DMS153 (cell line): ENCODE measurements at places on chromosomes 1 and 21.

- peak; percentile 34 for DNase-seq
Observed at GRCh38 chr1:204255225-204255624, 41.4 kb upstream of the GOLT1A start.

DNA sequence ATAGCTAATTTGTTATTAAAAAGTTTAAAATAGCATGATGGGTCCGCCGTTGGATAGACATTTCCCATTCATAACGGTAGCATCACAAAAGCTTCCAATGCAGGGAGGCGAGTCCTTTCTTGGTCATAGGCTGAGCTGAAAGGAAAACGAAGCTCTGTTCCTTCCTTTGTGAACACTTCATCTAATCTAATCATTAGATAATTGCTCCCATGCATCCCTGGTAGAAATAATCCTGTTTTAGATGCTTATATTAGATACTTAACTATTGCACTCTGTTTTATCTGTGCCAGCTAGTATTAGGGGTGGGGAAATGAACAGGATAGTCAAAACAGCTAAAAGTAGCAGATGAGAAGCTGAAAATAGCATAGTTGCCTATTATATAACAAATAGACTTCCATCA, 215.0 kb downstream of the SLC35F3 start:
- DNase-seq = no peak

DNA sequence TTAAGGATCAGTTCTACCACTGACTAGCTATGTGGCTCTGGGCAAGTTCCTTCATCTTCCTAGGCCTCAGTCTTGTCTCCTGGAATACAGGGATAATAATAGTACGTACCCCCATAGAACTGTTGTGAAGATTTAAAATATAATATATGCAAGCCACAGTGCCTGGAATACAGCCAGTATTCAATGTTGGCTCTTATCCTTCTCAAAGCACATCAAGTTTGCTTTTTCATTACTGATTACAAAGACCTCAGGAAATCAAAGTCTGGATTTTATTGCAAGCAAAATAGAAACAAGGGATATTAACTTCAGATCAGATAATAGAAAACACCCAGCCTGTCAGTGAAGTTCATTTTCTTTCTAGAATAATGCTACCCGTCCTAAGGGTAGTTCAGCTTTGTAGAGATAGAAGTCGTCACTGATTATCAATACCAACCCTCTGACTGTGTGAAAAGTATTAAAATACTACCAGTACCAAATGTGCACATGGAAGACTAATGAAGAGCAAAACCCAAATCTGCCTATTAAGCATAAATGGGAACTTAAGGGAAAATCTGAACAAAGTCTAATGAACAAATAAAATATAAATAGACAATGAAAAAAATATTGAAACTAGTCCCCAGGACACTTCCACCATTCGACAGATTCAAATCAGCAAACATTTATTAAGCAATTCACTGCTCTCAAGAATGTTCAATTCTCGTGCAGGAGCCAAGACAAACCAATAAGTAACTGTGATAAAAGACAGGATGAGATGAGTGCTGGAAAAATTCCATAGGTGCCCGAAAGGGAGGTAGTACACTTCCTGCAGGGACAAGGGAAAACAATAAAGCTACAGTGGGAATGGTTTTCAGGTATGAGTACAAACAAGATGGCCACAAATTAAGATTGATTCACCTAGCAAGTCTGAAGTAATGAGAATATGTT, 206.2 kb downstream of the SMYD3 start:
- DNase-seq = no peak

DNA sequence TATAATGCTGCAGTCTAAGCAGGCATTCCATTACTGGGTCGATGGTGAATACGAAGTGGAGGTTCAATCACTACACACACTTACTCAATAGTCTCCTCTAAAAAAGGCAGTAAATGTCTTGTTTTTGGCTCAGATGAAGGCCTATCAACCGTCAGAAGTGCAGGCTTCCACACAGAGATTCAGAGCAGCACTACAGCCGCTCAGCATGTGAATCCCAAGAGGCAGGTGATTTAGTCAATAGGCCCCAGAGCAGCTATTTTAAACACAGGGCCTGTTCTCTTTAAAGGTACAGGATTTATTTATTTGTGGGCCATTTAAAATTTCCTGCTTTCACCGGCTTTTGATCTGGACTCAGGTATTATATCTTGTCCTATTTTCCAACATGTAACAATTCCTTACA, 293.7 kb downstream of the RGS7 start:
- peak; percentile 29 for DNase-seq

DNA sequence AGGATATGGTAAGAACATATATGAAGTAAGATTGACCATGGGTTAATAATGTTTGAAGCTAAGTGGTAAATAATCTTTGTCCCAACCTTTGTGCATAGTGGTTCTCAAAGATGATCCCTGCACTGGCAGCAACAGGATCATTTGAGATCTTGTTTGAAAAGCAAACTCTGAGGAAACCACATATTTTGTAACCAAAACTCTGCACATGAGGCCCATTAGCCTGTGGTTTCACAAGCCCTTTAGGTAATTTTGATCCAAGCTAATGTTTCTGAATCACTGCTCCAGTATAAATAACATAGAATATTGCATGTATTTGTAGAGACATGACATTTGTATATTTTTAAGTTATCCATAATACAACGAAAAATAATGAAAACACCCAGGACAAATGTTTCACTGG, 147.9 kb upstream of the RGS18 start:
- DNase-seq = no peak

- DNase-seq = no peak
Observed at GRCh38 chr1:246262281-246262680, 244.8 kb downstream of the SMYD3 start.

DNA sequence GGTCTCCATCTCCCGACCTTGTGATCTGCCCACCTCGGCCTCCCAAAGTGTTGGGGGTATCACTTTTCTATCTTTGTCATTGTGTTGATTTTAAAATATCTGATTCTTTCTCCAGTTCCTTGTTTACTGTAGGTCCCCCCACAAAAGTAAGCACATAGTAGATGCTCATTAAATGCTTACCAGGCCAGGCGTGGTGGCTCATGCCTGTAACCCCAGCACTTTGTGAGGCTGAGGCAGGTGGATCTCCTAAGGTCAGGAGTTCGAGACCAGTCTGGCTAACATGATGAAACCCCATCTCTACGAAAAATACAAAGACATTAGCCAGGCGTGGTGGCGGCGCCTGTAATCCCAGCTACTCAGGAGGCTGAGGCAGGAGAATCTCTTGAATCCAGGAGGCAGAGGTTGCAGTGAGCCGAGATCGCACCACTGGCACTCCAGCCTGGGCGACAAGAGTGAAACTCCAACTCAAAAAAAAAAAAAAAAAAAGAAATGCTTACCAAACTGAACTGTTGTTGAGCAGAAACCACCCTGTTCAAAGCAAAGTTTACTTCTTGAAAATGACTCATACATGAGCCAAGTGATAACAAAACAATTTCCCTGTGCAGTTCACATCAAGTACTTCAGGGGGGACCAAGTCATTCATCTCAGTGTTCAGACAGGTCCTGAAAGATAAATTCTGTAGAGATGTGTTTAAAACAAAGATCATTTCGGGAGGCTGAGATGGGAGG, 24.3 kb upstream of the NID1 start:
- no peak for DNase-seq

- no peak for DNase-seq
Observed at GRCh38 chr1:118445156-118445555, 260.1 kb upstream of the SPAG17 start.

DNA sequence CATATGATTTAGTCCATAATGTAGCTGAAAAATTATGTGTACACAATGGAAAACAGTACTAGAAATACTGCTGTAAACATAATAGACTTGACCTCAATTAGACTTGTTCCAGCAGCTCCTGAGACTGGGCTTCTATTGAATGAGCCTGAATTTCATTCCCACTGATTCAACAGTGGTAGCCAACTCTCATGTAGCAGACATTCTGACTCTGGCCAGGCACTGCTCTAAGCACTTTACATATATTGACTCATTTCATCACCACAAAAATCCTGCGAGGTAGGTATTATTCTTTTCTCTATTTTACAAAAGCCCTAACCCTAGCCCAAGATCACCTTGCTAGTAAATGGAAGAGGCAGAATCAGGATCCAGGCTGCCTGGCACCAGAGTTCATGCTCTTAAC, 12.8 kb upstream of the CTSS start:
- DNase-seq = peak; percentile 65

DNA sequence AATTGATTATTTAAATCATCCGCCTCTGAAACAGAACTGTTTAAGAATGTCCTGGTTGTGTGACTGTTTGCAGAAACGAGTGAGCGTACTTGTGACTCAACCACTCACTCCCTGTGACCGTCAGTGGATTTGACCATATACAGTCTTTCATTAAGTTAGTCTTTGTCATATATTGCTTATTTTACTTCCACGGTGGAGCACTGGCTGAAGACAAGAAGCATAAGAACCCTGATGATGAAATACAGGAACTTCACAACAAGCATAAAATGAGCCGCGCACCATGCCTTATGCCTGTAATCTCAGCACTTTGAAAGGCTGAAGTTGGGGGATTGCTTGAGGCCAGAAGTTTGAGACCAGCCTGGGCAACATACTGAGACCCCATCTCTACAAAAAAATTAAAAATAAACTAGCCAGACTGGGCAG, 194.0 kb downstream of the TOMM20 start:
- DNase-seq = no peak

- DNase-seq = no peak
Observed at GRCh38 chr21:32719085-32719484, 8.7 kb downstream of the SYNJ1 start.

DNA sequence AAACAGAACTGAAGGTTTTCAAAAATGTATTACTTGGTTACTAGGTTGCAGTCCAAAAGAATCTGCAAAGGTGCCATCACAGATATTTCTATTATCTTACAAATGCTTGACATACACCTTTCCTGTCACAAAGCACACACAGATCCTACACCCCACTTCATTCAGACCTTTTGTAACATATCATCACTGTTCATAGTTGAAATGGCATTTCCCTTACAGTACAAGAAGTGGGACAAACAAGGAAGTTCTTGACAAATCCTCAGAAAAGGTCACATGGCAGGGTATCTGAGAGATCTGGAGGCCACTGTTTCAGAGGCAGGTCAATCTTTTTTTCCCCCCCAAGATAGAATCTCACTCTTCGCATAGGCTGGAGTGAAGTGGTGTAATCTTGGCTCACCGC, 21.3 kb downstream of the TOR1AIP2 start:
- DNase-seq = no peak

GRCh38 chr1:6463120-6463412, 2.9 kb downstream of the TNFRSF25 start:
- DNase-seq = no peak

GRCh38 chr1:227308367-227309336, 9.6 kb downstream of the CDC42BPA start:
- no peak for DNase-seq

GRCh38 chr1:61533546-61533945, 191.4 kb downstream of the TM2D1 start:
- no peak for DNase-seq

DNA sequence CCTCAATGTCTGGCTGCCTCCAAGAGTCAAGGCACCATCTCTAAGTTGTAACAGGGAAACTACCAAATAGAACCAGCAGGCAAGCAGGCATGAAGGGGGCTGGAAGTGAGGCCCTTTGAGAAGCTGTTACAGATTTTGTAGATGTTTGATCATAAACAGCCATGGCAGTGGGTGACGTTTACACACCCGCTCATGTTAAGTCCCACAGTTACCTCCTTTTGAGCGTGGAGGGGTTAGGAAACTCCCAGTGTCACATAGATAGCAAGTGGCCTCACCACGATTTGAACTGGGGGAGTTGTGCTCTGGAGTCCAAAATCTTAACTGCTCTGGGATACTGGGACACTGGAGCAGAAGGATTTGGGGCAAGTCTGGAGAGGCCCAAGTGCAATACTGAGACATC, 192.4 kb downstream of the HIVEP3 start:
- no peak for DNase-seq

DNA sequence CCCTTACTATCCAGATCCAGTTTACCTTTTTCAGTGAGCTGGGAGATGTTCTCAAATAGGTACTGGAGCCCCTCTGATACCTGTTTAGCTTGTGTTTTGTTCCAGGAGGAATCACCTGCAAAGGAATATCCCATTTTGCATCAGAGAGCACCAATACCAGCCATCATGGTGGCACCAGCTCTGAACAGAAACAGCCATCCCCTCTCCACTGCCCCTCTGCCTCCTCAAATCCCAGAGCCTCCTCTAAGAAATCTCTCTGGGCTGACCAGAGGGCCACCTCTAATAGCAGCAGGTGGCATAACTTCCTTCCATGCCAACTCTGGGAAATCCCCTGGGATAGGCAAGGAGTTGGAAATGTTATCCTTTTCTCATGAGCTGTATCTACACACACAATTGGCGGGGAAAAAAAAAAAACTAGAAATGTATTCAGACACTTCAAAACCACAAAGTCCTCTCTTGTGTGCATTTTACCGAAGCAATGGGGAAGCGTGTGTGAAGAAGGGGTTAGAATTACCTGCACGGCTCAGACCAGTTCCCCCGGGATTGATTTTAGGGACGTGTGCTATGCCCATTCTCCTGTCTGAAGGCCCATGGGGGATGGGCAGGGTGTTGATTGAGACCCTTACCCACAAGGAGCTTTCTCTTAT, 2.4 kb downstream of the PGLYRP4 start:
- peak; percentile 86 for DNase-seq

DNA sequence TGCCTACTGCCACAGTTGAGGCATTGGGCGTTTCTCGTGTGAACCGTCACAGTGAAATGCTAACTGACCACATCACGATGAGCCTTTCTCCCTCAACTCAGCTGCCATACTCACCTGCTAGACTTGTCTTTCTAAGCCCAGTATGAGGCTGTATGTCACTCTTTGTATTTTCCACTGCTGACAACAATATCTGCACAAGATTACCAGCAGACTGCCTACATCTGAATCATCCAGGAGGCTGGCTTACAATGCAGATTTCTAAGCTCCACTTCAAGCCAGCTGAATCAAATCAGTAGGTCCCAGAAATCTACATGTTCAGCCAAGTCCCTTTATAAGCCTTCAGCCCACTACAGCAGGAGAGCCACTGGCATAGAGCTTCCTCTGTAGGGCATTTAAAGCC, 355.0 kb upstream of the DUSP10 start:
- DNase-seq = no peak

DNA sequence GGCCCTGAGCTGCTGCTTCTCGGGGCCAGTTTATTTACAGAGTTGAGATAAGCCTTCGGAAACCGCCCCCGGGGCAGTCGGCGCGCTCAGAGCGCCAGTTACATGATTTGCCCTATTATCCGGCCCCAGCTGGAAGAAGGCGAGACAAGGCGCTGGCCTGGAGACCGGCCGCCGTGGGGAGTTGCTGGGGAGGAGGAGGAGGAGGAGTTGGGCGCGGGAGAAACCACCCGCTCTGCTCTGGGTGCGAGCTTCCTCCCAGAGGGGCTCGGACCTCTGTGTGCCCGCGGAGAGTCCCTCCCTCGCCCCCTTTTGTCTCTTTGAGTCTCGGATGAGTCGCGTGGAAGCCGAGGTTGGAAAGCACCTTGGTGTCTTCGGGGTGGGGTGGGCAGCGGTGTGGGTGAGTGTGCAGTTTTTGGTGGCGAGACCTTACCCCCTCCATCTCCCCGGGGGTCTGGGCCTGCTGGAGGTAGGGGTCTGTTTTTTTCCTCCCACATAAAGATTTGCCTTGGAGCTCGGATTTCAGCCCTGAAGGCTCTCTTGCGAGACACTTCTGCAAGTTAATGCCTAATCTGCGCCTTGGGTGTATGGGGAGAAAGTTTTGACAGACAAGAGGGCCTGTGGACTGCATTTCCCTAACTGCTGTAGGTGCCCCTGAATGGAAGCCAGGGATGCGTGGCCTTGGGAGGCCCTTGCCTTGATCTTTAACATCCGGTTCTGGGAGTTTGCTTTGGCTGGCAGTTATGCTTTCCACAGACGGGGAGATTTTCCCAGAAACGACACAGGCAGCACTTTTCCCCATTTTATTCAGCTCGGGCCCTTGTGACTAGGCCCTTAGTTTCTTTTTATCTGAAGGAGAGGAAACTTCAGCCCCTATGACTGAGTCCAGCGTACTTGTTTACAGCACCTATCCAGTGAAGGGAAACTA, 80.0 kb downstream of the NDUFS5 start:
- peak; percentile 34 for DNase-seq
